ENCODE measurements at places on chromosomes 2 and 18.

DNA sequence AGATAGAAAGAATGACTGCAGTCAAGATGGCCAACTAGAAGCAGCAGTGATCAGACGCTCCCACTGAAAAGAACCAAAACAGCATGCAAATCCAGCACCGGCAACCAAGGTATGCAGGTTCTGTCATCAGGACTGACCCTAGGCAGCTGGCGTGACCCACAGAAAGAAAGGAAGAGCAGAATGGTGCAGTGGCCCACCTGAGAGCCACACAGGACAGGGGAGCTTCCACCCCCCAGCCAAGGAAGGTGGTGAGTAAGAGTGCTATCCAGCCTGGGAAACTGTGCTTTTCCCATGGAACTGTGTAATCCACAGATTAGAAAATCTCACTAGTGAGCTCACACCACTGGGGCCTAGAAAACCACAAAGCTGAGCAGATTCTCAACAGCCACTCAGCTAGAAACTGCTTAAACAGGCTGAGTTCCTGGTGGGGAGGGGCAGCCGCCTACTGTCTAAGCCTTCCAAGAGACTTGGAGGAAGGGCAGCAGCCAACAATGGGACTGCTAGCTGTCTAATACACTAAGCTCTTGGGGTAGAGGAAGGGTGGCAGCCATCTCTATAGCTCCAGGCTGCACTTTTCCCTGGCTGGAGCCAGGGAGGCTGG lies 127.9 kb downstream of the EVA1A start:
- no peak for DNase-seq

DNA sequence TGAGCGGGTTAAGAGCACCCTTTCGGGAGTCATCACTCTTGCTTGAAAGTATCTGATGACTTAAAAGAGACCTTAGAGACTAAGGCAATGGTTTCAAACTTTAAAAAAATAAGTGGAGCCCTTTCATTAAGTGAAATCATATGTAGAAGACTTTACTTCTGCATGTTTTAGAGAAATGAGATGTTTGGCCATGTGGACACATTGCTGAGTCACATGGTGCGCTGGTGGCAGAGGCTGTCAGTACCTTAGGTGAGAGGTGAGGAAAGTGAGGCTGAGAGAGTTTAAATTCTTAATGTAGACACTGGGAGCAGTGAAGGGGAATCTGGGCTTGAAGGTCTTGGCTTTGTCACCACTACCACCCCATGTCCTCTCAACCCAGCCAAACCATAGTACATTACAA lies 109.8 kb downstream of the TACR1 start:
- DNase-seq, result no peak

GRCh38 chr18:74507097-74507881 lies 11.1 kb downstream of the CNDP2 start:
- DNase-seq, result no peak

GRCh38 chr2:233358335-233358734 lies 4.0 kb downstream of the DGKD start:
- no peak for DNase-seq

DNA sequence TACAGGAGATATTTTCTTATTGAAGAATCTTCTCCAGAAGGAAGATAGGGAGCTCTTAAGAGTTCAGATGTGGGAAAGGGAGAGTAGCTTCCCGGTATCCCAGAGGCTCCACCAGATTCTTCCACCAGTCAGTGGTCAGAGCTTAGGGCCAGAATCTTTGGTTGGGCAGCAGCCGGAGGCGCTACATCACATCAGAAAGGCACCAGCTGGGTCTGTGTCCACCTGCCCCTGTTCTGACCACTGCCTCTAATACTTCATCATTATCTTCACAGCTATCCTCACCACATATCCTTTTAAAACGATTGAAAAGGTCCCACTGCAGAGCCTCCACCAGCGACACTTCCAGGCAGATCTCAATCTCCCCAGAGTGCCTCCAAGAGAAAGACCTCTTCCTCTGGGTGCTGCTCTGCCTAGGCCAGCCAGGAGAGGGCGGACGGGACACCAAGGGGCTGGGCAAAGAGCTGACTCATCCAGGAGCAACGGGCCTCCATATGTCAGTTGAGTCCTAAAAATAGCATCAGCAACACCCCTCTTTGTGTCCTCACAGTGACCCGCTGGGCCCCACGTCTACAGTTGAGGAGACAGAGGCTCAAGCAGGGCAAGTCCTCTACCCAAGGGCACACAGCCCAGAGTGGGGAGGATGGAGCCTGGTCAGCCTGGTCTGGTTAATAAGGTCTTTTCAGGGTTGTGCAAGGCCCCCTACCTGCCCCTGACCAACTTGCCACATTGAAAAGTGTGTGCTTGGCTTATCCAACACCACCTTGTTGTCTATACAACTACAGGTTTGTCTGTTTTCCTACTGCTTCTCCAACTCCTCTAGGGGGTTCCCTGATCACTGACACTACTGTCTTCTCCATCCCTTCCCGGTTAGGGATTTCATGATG lies 81.2 kb downstream of the ADD2 start:
- no peak for DNase-seq

GRCh38 chr2:163723881-163724280 lies 11.9 kb downstream of the FIGN start:
- no peak for DNase-seq
